ENCODE measurements at places on chromosomes 6 and 20.

GRCh38 chr6:88145298-88145963 lies 20.7 kb downstream of the CNR1 start:
- DNase-seq = no peak

DNA sequence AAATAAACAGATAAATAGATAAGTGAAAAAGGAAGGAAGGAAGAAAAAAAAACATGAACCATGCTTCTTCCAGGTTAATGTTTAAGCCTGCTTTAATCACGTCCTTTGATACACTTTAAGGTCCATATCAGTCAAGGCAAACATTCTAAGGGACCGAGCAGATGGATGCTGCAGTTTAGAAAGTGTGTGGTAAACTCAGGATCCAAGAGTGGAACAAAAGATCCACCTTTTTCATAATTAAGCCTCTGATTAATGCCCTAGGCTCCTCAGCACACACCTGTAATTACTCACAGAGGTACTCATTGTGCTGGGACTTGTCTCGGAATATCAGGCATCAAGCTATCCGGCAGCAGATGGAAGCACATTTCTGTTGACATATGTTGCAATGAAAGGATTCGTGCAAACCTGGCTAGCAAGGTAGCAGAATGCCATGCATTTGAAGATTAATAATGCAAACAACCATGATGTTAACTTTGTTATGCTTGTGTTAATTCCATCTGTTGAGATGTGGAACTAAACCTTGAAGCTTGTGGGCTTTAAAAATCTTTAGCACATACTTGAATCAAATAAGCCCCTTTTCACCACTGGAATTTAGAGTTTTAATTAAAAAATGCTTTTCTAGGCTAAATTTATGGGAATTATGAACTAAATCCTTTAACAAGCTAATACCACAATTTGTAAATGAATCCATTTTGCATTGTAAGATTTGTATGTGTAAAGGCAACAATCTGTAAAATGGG lies 163.7 kb downstream of the RALGAPA2 start:
- peak; percentile 98 for DNase-seq

DNA sequence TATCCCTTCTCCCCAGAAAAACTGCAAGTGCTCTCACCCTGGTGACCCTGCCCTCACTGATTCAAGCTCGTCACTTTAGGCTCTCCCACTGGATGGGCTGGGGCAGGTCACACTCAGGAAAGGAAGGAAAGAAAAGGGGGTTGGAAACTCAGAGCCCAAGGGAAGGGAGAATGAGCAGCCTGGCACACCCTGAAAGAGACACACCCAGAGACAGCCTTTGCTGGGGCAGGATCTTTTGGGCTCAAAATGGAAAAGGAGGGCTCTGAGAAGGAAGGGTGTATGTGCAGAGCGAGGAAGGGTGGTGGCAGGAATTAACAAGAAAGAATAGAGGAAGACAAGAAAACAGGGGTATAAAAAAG lies 2.5 kb downstream of the PPP1R18 start:
- DNase-seq = no peak

DNA sequence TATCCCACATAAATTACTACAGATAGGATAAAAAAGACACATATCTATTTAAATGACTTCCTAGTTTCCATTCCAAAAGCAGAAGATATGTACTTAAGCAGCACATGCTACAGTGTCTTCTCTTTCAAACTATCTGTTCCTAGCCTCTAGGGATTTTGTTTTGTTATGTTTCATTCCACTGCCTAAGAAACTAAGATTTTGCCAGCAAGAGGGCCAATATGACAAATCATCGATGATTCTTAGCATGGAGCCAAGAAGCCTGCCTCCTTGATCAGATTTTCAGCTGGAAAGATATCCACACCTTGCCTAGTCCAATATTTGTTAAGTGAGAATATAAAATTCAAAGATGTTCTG lies 7.0 kb downstream of the SNX5 start:
- no peak for DNase-seq

- DNase-seq = peak; percentile 11
Observed at GRCh38 chr6:7742223-7742785, 16.4 kb downstream of the BMP6 start.

DNA sequence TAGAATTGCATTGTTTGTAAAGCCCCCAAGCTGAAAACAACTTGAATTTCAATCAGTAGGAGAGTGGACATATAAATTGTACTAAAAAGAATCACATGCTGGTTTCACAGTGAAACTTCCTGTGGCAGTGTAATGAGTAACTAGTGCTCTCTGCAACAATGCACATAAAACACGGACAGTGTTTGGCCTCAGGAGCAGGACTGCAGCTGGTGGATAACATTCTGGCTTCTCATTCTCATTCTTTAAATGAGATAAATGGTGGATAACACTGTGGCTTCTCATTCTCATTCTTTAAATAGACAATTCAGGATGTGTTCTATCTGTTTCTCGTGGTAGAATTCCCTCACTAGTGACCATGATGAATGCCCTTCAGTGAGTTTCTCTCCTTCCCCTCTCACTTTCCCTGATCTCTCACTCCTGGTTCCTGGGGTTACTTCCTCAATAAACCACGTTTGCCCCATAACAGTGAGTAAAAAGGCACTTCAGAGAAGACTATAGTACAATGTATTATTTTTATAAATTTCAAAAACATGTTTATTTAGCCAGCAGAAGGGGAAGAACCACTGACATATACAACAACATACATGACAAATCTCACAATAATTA lies 59.9 kb downstream of the SLC22A2 start:
- no peak for DNase-seq

DNA sequence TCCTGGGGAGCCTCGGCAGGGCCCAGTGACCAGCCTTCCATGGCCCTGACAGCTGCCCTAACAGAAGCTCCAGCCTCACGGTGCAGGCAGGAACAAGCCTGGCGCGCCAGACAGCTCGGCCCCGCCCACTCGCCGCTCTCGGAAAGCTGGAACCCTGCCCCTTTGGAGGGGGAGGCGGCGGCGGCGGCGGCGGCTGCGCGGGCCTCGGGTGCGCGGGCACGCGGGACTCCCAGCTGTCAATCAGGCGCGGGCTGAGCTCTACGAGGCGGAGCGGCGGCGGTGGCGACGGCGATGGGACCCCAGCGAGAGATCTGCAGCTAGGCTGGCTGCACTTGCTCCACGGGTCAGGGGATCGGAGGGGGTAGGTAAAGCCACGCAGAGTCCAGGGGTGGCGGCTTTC lies at the start of gene NRSN1:
TSS of gene NRSN1 (plus strand) at position 236 of the 400 bp plus-strand sequence. CDS start 8,113 bp downstream, outside the sequence.
- peak; percentile 89 for DNase-seq

DNA sequence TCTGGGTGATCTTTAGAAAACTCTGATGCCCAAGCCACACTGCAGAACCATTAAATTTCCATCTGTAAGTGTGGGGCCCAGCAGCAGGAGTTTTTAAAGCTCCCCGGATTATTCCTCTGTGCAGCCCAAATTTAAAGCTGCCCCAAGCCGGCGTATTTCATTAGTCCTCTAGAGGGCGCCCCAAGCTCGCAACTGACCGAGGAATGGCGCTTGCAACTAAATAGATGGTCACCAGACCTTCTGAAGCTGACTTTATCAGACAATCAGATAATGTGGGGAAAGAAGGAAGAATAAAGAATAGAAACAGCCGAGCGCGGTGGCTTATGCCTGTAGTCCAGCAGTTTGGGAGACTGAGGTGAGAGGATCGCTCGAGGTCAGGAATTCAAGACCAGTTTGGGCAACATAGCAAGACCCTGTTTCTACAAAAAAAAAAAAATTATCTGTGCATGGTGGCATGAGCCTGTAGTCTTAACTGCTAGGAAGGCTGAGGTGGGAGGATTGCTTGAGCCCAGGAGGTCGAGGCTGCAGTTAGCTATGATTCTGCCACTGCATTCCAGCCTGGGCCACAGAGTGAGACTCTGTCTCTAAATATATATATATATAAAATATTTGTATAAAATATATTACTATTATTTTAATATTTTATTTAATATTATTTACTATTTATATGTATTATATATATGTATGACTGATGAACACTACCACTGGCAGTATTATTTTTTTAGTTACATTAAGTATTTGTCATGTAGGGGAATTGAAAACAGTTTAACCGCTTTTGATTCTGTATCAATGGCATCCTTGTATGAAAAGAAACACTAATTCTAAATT lies 56.0 kb downstream of the OTOR start:
- DNase-seq = peak; percentile 79

DNA sequence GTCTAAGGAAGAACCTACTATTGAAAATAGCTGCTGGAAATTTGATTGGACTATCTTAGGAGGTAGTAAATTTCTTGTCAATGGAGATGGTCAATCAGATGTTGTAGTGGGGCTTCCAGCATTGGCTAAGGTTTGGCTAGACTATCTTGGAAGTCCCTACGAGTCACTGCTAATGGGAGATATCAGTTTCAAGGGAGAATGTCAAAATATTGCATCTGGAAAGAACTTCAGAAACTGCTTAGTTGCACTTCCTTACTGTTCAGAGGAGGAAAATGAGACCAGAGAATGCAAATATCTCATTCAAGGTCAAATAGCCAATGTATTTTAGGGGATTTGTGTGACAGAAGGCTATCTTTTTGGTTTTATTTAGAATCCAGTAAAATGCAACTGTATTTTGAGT lies 53.5 kb upstream of the CCN2 start:
- no peak for DNase-seq

- DNase-seq = peak; percentile 25
Observed at GRCh38 chr6:95017922-95018321, 559.4 kb upstream of the MANEA start.

DNA sequence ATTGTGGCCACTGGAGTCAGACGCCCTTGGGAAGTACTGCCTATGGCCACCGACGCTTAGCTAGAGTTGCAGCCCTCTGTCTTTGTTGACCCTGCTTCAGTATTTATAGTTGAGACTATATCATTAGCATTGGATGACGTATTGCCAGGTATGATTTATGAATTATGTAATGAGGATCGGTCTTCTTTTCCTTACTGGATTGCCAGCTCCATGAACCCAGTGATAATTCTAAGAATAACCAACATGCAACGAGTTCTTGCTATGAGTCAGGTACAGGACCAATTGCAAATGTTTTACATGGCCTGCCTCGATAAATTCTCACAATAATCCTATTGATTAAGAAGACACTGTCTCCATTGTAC lies 63.5 kb downstream of the CLIC5 start:
- DNase-seq = no peak

GRCh38 chr20:36917240-36917639 lies 34.3 kb downstream of the SAMHD1 start:
- DNase-seq = no peak

DNA sequence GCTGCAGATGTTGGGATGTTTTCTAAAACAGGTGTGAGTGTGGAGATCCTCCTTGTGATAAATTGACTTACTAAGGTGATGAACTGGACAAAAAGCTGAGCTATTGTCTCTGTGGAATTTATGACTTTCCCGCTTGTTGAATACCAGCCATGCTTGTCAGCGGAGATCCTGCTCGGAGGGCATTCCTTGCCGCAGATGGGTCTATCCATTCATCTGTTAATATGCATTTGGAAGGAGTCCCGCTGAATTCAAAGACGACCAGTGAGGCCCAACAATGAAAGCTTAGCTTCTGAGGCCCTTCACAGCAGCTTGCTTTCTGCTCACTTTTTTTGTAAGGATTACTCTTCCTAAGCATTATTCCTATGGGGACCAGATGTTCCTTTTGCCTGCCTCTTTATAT lies 124.9 kb downstream of the TIAM2 start:
- no peak for DNase-seq

Data from NCI-H146 (cell line).